Activated CD8-positive, alpha-beta memory T cell treated with anti-CD3 and anti-CD28 coated beads for 36 hours (primary cell): ENCODE measurements at places on chromosomes 7 and 10. TPM values are rescaled to one million over a fixed set of nuclear protein-coding genes. Genes with fewer than 3 reads are reported as not detected.

RASSF4 gene
- total RNA-seq, result 1.2 TPM

SPDYE1 gene
- total RNA-seq, result not detected

CALCR gene
- total RNA-seq, result not detected

ASZ1 gene
- total RNA-seq, result not detected

COPS6 gene
- total RNA-seq, result 111 TPM

TRDMT1 gene
- 7.1 TPM for total RNA-seq

ECD gene
- 34.0 TPM for total RNA-seq

H2BK1 gene
- total RNA-seq, result not detected

BUB3 gene
- total RNA-seq, result 270 TPM

CFAP46 gene
- total RNA-seq, result 0.19 TPM

ABCF2 gene
- 96.8 TPM for total RNA-seq

STEAP2 gene
- total RNA-seq, result not detected

SLC18A3 gene
- total RNA-seq, result not detected

DNAH11 gene
- total RNA-seq, result not detected

EIF5AL1 gene
- 3.3 TPM for total RNA-seq

FAM25A gene
- not detected for total RNA-seq

KIF11 gene
- 40.5 TPM for total RNA-seq

TMEM139 gene
- total RNA-seq, result 0.80 TPM

C7orf57 gene
- 2.1 TPM for total RNA-seq

ARHGEF5 gene
- 9.9 TPM for total RNA-seq

VWDE gene
- 0.84 TPM for total RNA-seq

FOXP2 gene
- not detected for total RNA-seq

AZGP1 gene
- total RNA-seq, result not detected

PDZD7 gene
- 0.27 TPM for total RNA-seq

TSPAN12 gene
- not detected for total RNA-seq

TMEM229A gene
- total RNA-seq, result not detected

TIMM23 gene
- total RNA-seq, result 103 TPM

SEPHS1 gene
- total RNA-seq, result 58.1 TPM

SHTN1 gene
- total RNA-seq, result not detected

ABCB1 gene
- 19.7 TPM for total RNA-seq

ARHGAP12 gene
- total RNA-seq, result 3.2 TPM

PPP1R9A gene
- total RNA-seq, result 0.08 TPM

MRC1 gene
- total RNA-seq, result not detected
